ENCODE measurements at places on chromosomes 11 and 22.

- no peak for DNase-seq
These were observed 38.0 kb upstream of the ARFGAP3 start for GRCh38 chr22:42895087-42895486.

DNA sequence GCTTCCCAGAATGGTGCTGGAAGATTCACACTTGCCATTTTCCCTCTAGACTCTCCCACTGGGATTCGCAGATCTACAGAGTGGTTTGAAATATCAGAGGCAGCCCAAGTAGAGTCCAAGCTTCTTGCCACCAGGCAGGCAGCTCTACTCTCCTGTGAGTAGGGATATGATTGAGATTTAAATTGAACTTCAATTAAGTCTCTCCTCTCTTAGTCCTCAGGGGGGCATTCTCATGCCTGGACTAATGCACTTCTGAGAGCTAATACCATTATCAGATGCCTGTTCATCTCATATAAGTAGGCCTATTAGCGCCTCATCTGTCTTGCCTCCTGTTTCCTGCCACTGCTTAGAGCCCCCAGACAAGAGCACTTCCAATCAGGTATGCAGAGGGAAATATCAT is 25.5 kb upstream of the AMPD3 start:
- DNase-seq, result no peak

DNA sequence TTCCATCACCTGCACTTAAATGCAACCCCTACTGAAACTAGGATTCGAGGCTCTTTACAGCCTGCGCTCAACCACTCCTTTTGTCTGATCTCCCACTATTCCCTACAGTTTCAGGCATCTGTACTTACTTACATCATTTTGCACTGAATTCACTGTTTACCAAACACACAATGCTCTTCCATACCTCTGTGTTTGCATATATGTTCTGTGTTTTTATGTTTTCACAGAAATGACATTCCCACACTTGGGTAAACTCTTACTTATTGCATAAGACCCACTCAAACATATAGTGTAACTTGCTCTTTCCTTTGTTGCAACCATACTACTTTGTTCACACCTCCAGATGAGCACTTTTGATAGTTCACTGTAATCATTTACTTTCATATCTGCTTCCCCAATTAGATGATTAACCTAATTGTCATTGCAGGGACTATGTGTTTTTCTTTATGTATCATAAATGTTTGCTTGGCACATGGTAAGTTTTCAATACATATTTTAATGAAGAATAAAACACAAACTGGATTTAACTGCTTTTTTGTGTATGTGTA is 54.6 kb downstream of the ZBTB44 start:
- no peak for DNase-seq

DNA sequence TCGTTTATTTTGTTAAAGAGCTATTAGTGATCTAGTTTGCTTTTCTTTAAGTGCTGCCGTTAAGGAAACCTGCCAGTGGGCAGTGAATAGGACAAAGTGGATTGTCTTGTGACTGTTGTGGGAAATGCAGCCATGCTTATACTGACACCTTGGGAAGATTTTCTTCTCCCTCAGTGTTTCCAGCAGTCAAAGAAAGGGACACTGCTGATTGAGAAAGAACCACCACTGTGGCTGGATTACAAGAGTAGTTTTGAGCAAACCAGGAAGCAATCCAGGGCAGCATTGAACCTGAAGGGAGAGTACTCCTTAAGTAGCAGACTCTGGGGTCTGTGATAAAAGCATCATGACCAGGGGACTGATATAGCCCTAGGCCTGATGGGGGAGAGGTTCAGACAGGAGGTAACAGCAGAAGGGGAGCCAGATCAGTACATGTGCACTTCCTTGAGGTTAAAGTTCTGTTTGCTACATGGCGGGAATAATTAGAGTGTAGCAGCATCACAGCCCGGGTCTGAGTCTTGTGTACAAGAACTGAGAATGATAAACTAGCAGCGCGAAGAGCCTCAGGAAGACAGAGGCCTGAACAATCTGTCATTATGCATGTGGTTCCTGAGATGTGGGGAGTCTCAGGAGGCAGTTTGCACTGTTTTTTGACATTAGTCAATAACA is 167.8 kb downstream of the C11orf91 start:
- DNase-seq, result no peak

GRCh38 chr11:8959546-8960166 is 4.6 kb downstream of the TMEM9B start:
- DNase-seq, result no peak

DNA sequence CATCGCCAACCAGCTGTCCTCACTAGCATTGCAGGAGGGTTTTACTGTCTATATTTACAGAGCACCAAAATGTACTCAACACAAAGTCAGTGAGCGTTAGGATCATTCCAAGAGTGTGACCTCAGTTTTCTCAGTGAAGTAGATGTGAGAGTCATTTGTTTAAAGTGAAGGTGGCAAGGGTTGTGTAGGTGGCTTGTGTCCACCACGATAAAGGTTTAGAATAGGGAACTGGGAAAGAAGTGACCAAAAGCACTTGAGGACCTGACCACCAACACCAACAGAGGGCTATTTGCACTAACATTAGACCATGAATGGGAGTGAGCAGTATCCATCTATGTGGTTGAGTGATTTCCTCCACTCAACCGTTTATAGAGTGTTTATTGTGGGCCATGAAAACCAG is 152.5 kb upstream of the POU2AF2 start:
- DNase-seq, result no peak

All from T-helper 9 cell (primary cell).